ENCODE measurements at places on chromosomes 6 and 20.

DNA sequence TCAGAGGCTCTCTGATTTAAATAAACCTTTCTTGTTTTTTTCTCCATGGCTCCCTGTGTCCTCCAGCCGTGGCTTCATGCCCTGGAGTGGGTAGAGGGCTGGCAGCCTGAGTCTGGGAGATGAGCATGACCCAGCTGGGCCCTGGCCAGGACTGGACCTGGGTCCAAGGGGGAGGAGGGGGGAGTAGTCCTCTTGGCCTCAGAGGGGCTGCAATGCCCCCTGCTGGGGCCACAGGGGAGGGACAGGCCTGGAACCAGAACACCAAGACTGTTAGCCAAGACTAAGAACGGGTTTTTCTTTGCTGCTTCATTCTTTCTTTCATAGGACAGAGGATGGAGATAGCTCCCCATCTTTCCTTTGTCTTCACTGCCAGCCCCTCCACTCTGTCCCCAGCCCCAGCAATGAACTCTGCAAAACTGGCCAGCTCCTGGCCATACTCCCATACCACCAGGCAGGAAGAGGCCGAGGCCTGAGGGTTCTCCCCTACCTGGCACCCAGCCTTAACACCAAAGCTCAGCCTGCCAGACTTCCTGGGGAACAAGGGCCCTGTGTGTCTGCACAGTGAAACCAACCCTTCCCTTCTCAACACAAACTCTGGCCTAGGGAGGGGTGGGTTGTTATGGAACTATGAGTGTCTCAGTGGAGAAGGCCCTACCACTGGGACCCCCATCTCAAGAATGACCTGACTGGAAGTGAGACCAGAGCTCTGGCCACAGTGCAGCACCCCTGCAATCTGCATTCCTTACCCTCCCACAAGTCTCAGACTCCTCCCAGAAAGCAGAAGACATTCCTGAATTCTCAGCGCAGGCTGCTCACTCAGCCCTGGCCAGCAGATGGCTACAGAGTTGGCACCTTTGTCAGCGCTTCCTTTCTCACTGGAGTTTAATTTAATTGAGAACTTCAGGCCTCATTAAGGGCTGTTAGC lies 11.0 kb downstream of the SLC29A1 start:
- peak; percentile 53 for DNase-seq

- no peak for DNase-seq
Observed at GRCh38 chr20:49924247-49924646, 8.9 kb upstream of the SPATA2 start.

- peak; percentile 99 for DNase-seq
Observed at GRCh38 chr20:3470627-3471396, at the start of gene ATRN. ATRN (plus strand) TSS chr20:3471018; CDS start chr20:3471108, 90 bp downstream.

DNA sequence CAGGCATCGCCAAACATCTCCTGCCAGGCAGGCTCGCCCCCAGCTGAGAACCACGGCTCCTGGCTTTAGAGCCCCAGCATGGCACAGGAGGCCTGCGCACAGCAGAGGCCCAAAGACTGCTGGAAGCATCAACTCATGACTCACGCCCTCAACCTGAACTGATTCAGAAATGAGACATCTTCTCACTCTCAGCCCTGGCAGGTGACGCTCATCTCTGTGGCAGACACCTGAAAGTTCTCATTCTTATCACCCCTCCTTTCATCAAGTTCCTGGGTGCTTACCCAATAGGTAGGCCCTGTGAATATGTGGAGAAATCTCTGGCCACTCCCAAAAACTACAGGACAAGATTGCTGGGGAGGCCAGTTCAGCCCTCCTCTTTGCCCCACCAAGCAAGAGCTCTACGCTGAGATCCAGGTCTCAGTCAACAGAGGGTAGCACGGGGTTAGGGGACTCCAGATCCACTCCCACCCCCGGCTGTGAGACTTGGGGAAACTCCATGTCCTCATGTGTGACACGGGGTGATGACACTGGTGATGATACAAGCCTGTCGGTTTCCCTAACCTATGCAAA lies 11.3 kb downstream of the NFATC2 start:
- DNase-seq, result peak; percentile 74

DNA sequence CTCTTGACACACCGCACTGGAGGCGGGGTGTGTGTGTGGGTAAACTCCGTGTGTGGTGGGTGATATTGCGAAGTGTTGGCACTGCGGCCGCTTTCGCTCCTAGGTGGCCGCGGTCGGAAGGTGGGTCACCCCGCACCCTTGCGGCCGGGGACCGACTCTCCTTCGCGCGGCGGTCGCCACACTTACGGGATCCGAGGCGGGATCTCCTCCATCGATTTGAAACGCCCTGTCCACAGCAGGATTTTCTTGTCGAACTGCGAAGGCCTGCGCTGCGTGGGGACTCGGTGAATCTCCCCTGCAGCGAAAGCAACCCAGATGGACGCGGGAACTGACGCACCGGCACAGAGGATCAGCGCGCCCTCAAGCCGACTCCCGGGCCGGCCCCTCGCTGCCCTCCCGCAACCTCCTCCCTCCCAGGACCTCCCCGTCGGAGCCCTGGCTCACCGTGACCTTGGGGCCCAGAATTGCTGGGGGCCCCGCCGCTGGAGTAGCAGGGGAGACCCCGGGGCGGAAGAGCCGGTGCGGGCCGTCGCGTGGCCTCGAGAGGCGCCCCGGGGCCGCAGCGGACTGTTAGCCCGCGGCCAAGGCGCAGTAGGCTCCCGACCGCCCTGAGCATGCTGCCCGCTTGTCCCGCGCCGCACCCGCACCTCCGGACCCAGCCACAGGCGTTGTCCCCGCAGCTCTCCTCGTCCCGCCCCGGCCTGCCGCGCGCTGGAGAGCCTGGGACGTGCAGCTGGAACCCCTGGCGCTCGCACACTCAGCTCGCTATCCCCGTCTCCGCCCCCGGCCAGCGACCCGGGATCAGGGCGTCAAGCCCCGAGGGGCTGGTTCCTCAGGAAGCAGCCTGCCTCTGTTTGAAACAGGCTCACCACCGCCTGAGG lies at the start of gene FAM162B:
Gene FAM162B, minus strand, starts transcription at position 759 of the 881 bp plus-strand sequence. Its CDS starts 143 bp downstream, at position 616.
- no peak for DNase-seq

DNA sequence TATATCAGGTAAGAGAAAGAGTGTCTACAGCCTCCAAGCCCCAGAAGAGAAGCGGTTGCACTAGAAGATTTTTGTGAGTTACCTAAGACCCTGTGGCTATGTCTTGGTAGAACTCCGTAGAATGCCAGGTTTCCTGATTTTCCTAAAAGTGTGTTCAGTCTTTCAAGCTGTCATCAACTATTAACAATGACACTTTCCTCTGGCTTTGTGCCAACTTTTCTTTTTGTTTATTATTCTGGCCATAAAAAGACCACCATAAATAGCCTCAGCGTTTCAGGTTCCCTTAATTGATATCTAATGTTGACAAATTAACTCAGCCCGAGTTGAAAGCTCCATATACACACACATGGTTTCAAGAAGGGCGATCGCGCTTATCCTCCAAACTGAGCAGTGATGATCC lies 1.2 kb downstream of the PAK5 start:
- DNase-seq, result no peak

GRCh38 chr6:3139090-3139903 lies 18.0 kb downstream of the TUBB2A start:
- DNase-seq, result peak; percentile 92

DNA sequence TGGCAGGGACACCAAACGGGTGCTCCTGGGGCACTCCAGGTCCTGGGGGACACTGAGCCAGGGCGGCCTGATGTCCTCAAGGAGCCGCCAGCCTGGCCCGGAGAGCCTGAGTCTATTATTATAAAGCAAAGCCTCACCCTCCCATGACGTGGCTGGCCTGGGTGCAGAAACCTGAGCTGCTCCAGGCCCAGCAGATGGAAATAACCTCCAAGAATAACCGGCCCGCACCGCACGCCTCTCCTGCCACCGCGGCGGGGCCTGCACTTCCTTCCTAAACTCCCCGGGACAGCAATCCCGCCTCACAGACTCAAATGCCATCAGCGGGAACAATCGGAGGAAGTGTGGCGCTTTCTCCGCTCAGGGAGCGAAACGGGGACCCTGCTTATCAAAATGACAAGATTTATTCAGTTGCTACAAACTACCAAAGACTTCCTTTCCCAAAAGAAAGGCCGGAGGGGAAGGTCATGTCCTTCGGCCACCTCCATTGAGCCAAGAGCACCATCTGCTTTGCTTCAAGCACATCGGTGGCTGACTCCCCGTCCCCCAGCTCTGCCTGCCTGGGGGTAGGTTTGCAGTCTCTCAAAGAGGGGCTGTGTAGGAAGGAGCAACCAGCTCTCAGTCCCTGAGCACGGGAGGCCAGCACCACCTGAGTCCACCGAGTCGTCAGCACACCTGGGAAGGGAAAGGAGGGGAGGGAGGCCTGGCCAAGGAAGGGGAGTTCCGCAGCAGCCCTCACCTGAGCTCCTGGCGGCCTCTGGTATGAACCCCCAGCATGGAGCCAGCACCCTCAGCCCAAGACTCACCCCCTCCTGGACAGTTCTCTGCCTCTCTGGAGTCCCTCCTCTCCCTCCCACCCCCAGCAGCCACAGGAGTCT lies 78.6 kb upstream of the QKI start:
- peak; percentile 57 for DNase-seq
